ENCODE measurements at places on chromosomes 4 and X.

- DNase-seq = no peak
These were observed 87.3 kb downstream of the SLC2A9 start for GRCh38 chr4:9933956-9934355.

GRCh38 chrX:13364230-13364857 lies 44.5 kb upstream of the ATXN3L start:
- no peak for DNase-seq

GRCh38 chr4:63678358-63678931 lies 730.8 kb downstream of the TECRL start:
- DNase-seq = no peak

- DNase-seq = no peak
These were observed 129.4 kb upstream of the PCDH18 start for GRCh38 chr4:137661693-137662092.

- DNase-seq = no peak
These were observed at the start of gene SMIM43 for GRCh38 chr4:121764702-121765367. Gene SMIM43, minus strand, starts transcription at chr4:121765164. Its CDS starts 59 bp downstream, at chr4:121765105.

- no peak for DNase-seq
These were observed 762.4 kb downstream of the DMD start for GRCh38 chrX:32448945-32449344.

- no peak for DNase-seq
These were observed 7.5 kb downstream of the APEX2 start for GRCh38 chrX:55007656-55008055.

DNA sequence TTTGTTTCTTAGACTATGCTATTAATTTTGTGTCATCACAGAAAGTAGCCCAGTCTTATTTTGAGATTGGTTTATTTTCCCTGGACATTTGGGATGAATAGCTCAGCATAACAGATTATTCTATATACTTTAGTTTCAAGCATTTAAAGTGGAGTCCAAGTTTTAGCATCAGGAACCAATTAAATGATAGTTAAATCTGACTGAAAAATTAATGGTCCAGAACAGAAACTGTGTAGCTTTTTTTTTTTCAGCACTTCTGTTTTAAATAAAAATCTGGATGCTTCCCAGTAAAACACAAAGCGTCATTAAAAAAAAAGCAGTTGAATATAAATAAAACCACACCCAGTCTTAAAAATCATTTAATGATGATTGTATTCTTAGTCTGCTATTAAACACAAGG lies 59.4 kb upstream of the PITX2 start:
- no peak for DNase-seq

DNA sequence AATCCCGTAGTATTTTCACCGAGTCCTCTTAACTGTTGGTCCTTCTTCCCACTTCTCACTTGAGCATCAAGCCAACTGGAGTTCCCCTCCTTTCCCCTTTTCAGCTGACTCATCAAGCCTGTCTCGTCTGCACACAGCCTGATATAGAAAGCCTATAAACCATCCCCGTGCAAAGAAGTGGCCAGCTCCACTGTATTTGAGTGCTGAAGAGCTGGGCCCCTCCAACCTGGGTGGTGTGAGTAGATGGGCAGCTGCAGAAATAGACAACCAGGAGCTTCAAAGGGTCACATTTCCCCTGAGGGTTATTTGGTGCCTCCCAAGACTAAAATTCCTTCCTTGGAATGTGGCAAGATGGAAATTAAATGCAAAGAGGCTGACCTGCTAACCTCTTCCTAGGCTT lies 199.7 kb downstream of the HS6ST2 start:
- DNase-seq = no peak

DNA sequence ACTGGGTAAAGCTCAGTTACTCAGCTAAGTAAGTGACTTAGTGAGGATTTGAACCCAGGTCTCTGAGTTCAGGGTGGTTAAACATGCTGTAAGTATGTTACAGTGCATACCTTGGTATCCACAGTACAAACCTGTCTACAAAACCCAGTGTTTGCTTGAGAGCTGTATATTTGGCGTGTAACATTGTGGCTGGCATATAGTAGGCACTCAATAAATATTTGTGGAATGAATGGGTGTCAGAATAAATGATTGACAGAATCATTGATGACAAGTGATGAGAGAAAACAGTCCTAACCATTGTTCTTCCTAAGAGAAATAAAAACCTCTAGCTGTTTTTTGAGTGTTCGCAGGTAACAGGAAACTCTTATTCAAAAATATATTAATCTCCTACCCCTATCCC lies 79.7 kb upstream of the BCOR start:
- no peak for DNase-seq

DNA sequence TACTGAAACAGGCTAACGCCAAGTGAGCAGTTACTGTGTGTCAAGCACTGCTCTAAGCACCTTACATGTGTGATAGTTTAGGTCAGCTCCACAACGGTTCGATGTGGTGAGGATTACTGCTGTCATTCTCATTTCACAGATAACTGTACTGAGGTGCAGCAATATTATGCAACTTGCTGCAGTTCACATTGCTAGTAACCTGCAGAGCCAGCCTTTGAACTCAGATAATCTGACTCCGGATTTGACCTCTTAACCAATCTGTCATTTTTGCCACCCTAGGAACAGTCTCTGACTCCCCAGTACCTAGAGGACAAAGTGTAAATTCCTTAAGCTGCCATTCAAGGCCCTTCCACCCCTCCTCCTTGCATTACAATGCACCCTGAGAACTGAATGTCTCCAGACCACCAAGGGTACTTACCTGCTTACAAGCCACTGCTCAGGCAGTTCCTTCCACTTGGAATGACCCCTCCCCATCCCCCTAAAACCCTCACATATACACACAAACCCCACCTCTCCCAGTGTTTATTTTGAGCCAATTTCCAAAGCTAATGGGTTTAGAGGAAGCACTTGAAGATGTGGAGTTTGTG lies 24.9 kb downstream of the EFNB1 start:
- no peak for DNase-seq

GRCh38 chr4:7005571-7005970 lies 37.6 kb upstream of the TADA2B start:
- DNase-seq = no peak

DNA sequence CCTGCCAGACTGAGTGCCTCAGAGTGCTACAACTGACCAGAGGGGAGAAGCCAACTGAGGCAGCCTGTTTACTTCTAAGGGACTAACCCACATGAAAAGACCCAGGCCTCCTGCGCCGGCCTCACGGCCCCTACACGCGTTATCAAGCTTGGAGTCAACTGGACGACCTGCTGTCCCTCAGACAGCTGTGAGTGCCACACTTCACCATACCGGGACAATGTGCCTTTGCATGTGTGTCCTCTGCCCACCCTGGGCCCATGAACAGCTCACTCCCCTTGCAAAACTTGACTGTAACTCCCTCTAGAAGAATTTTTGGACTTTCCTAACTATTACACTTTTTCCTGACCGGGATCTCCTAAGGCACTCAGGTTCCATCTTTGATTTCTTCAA lies 1.8 kb downstream of the NOP14 start:
- DNase-seq = no peak
